ENCODE measurements at places on chromosomes 4 and X. TPM values are rescaled to one million over a fixed set of nuclear protein-coding genes. Genes with fewer than 3 reads are reported as not detected.

The XPNPEP2 gene
- total RNA-seq = 0.99 TPM

The KCND1 gene
- 2.3 TPM for total RNA-seq

The TMSB15A gene
- total RNA-seq = not detected

The MAGEA2 gene
- not detected for total RNA-seq

The ADH1B gene
- total RNA-seq = not detected

The KLHL2 gene
- 31.2 TPM for total RNA-seq

The OPRPN gene
- total RNA-seq = not detected

The ANKRD50 gene
- total RNA-seq = 0.17 TPM

The CENPVL2 gene
- not detected for total RNA-seq

The FAM9B gene
- not detected for total RNA-seq

The NMU gene
- not detected for total RNA-seq

The F11 gene
- total RNA-seq = not detected

The STATH gene
- not detected for total RNA-seq

The EDA gene
- total RNA-seq = 2.4 TPM

The ERAS gene
- total RNA-seq = not detected

The ART3 gene
- total RNA-seq = not detected

The BEX1 gene
- total RNA-seq = 0.64 TPM

The OTUD6A gene
- not detected for total RNA-seq

The TRIM60 gene
- not detected for total RNA-seq

The SMPX gene
- not detected for total RNA-seq

The PNCK gene
- total RNA-seq = 0.54 TPM

The TSPAN6 gene
- total RNA-seq = 0.17 TPM

The CENPE gene
- 17.7 TPM for total RNA-seq

The MAGEA6 gene
- not detected for total RNA-seq

The CRMP1 gene
- total RNA-seq = not detected

The PAGE4 gene
- not detected for total RNA-seq

The GPC3 gene
- 0.44 TPM for total RNA-seq

The ARR3 gene
- total RNA-seq = not detected

The TRAPPC2 gene
- 31.3 TPM for total RNA-seq

The PIR gene
- total RNA-seq = not detected

The PRR32 gene
- not detected for total RNA-seq

The PPBP gene
- total RNA-seq = 173 TPM

Measured in CD4-positive, CD25-positive, alpha-beta regulatory T cell (primary cell).